ENCODE measurements at places on chromosomes 4 and X.

DNA sequence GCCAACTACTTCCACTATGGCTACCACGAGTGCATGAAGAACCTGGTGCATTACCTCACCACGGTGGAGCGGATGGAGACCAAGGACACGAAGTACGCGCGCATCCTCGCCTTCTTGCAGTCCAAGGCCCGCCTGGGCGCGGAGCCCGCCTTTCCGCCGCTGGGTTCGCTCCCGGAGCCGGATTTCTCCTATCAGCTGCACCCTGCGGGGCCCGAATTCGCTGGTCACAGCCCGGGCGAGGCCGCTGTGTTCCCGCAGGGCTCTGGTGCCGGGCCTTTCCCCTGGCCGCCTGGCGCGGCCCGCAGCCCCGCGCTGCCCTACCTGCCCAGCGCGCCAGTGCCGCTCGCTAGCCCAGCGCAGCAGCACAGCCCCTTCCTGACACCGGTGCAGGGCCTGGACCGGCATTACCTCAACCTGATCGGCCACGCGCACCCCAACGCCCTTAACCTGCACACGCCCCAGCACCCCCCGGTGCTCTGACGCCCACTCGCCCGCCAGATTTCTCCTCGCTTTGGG is 2.1 kb downstream of the HELT start:
- DNase-seq, result no peak

GRCh38 chrX:132737743-132738142 is 220.7 kb downstream of the HS6ST2 start:
- DNase-seq, result no peak

- peak; percentile 49 for DNase-seq
These were observed 88.4 kb downstream of the PPP3CA start for GRCh38 chr4:101258883-101259282.

- peak; percentile 64 for DNase-seq
These were observed 150.6 kb downstream of the IL15 start for GRCh38 chr4:141786946-141787345.

GRCh38 chrX:44874420-44875184 is 1.6 kb downstream of the KDM6A start:
- DNase-seq, result no peak

- no peak for DNase-seq
These were observed 65.1 kb downstream of the USP11 start for GRCh38 chrX:47297874-47298273.

- DNase-seq, result no peak
These were observed 18.0 kb downstream of the DCK start for GRCh38 chr4:71011451-71011850.

DNA sequence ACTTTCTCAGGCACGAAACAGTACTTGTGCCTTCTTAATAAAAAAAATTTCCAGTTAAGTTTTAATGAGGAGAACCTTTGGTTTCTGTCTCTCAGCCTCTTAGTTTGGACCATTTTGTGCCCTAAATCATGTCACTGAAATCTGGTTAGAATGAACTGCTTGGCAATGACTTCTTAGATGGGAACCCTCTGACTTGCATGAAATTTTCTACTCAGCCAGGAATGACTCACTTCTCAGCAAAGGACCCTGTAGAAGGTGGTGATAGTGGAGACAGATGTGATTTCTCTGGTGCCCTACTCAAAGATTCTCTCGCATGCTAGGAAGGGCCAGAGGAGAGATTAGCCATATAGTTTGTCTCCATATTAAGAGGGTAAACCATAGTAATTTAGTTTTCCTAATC is 50.5 kb downstream of the RASL11B start:
- peak; percentile 68 for DNase-seq

DNA sequence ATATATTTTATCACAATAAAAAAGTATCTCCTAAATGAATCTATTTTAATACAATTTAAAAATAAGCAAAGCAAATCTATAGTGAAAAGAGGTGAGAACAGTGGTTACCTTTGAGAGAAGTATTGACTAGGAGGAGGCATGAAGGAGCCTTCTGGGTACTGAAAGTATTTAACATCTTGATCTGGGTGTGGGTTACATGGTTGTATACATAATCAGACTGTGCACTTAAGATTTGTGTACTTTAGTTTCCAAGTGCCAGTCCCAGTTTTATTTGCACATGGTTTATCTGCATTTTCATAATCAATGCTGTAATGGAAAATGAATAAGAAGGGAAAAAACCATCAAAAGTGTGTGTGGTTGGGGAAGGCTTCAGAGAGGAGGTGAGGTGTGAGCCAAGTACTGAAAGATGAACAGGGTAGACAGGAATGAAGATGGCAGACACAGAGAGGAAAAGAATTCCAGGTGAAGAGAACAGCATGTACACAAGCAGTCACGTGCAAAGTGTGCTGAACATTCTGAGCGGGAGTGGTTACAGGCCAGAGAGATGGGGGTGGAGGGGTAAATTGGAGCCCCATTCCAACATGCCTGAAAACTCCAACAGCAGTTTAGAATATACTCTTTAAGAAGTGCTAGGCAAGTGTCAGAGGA is 14.6 kb downstream of the MAP7D2 start:
- DNase-seq, result no peak

- peak; percentile 3 for DNase-seq
These were observed 36.3 kb upstream of the TBC1D14 start for GRCh38 chr4:6873291-6873690.

GRCh38 chr4:121358473-121358872 is 22.3 kb downstream of the QRFPR start:
- peak; percentile 70 for DNase-seq

- DNase-seq, result peak; percentile 68
These were observed 102.6 kb downstream of the DHRSX start for GRCh38 chrX:2398064-2398656.

- DNase-seq, result no peak
These were observed 17.3 kb upstream of the GUCY1B1 start for GRCh38 chr4:155741546-155741945.

DNA sequence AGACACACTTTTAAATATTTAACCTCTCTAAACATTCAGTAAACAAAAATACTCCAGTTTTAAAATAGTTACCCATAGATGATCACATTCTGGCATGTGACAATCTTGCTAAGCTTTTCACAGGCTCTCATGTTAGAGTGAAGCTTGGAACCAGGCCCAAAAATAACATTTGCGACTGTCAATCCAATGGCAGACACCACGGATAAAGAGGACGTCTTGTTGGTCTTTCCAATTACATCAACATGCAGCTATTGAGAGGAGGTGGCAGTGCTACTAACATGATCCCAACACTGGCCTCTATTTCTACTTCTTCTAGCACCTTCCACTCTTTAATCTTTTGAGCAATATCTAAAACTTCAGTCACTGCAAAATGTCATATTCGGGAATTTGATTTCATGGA is 970.8 kb upstream of the TENM3 start:
- DNase-seq, result no peak

DNA sequence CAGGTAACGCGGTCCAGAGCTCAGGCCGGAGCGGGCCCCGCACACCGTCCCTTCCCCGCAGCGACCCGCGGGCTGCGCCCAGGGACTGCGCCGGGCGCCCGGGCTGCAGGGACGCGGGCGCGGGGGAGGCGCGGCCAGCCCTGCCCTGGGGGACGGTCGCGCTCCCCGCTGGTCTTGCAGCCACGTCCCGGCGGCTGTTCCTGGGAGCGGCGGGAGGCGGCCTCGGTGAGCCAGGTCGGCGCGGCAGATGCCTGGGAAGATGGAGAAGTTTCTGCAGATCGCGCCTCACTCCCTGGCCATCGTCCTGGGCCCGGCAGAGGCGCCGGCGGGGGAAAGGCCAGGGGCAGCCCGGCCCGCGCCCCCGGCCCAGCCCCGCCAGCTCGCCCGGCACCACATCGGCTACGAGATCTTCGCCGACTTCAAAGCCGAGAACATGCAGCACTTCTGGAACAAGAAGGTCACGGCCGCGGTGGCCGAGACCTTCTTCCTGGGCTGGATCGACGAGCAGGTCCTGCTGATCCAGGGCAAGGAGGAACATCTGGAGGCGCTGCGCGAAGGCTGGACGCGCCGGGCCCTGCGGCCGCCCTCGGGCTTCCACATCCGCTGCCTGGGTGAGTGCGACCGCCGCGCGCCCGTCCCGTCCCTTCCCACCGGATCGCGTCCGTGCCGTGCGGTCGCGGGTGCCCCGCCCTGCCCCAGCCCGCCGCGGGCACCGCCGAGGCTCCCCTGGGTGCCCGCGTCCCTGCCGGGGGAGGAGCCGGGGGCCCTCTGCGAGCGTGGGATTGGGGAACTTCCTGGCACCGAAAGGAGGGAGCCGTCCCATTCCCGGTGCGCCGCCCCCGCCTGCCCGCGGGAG is 107.4 kb upstream of the STOX2 start:
- DNase-seq, result no peak

DNA sequence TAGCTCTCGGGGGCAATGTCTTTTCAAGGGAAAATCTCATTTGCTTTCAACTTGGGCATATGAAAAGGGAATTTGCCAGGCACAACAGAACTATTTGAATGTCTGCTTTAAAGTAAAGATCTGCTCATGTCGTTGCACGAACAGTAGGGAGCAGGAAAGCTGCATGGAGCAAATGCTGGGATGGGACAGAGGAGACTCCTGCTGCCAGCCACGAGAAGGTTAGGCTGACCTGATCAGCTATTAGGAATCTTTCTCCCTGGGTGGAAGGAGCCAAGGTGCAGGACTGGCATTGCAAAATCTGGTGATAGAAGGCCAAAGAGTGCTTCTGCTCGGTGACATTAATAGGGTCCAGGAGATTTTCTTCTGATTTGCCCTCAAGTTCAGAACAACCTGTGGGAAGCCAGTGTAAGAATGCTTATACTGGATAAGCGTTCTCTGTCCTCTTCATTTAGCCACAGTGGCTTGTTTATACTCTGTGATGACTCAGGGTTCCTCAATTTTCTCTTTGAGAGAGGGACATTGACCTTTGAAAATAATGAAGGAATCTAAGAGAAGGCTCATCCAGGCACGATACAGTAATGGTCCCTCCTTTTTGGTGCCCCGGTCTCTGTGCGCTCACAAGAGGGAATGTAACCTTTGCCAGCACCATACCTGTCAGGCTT is 22.9 kb downstream of the FHL1 start:
- DNase-seq, result peak; percentile 34

DNA sequence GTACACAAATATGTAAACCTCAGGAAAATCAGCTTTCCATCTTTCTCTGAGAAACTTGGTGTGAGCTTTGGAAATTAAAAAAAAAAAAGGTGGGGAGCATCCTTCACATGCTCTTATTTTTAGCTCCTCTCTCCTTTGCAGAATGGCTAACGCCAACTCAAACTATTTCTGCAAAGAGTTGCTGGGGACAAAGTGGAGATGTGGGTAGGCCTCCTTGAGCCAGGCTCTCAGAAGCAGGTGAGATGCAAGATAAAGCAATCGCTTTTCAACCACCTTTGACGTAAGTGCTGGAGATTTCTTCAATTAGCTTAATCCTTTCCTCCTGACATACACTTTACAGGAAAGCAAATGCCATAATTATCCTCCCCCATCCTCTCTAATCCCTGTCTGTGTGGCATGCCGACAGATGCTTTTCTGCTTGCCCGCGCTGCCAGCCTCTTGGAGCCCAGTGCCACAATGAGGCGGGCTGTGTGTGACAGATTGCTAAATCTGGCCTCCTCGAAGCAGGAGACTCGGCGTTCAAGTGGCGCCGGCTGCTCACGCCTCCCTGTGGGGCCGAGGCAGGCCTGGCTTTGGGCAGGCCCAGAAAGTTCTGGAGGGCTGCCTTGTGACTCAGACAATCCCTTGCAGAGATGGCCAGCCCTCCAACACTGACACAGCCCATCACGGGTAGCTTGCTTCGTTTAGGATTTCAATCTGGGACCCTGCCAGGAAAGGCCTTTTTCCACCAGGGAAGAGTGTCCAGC is 64.9 kb upstream of the SOD3 start:
- peak; percentile 53 for DNase-seq

DNA sequence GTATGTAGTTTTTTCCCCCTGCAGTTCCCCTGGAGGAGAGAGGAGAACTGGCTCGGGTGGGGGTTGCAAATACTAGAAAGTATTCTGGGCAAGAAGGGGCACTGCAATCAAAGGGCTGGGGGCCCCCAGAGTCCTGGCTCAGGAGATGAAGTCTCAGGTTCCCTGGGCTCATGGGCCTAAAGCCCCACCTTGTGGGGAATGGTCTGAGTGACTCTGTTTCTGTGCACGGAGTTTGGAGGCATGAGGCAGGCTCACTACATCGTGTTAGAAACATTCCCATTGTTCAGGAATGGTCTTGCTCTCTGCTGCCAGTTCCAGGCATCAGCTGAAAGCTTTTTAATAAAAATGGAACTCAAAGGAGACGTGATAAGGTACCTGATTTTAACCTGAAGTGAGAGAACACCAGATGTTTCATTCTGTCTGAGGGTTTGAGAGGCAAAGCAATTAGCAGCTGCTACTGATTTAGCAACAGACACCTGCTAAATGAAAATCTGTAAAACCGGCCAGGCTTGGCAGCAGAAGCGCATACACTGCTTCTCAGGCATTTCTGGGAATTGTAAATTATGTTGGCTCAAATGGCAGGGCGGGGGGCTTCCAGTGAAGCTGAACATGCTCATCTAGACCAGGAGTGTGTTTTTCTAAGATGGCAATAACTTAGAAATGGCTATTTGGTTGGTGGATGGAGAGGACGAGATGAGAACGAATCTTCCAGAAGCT is 122.7 kb downstream of the TMEM164 start:
- peak; percentile 9 for DNase-seq

DNA sequence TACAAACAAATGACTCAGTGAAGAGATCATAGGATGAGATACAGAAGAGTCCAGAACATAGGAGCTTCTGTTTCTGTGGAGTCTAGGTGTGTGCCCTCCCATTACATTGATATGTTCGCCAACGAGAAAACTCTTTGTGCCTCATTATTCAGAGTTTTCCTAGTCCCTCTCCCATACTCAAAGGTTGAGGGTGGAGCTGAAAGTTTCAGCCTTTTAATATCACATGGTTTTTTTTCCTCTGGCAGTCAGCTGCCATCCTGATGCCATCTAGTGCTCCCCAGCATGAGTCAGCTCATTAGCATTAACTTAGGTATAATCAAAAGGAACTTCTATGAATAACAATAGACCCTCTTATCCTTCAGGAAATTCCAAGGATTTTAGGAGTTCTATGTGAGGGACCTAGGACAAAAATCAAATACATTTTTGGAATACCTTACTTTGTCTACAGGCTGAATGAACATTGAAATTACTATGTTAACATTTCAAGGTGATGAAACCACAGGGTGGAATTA is 559.6 kb upstream of the AMOT start:
- DNase-seq, result peak; percentile 34

DNA sequence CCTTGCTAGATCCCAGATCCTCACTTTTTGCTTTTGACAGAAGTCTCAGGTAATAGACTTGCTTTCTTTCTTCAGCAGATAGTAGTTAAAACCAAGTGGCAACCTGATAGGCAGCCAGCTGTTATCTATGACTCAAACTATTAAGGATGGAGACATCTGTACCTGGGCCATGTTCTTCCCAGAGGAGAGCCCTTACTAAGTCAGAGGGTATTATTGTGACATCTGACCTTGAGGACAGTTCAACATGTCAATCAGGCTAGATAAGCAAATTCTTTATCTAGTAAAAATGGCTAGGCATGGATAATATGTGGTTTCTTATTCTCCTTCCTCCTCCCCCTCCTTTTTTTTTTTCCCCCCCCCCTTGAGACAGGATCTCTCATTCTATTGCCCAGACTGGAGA is 39.2 kb downstream of the TRIM2 start:
- no peak for DNase-seq

DNA sequence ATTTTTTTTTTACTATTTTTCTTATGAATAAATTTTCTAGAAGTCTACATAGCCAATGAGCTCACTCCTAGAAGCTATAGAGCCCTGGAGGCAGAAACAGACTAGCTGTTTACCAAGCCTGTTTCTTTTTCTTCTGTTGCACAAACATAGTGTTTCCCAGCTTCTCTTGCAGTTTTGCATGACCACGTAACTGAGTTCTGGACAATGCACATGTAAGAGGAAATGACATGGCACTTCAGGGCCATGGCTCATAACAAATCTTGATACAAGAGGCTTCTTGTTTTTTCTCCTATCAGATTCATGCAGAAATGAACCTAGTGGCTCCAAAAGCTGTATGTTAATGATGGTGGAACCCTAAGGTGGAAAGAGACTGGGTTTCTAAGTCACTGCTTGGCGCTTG is 127.4 kb downstream of the ZNF330 start:
- no peak for DNase-seq
